ENCODE measurements at places on chromosomes 12 and 14. TPM values are rescaled to one million over a fixed set of nuclear protein-coding genes. Genes with fewer than 3 reads are reported as not detected.

DNA sequence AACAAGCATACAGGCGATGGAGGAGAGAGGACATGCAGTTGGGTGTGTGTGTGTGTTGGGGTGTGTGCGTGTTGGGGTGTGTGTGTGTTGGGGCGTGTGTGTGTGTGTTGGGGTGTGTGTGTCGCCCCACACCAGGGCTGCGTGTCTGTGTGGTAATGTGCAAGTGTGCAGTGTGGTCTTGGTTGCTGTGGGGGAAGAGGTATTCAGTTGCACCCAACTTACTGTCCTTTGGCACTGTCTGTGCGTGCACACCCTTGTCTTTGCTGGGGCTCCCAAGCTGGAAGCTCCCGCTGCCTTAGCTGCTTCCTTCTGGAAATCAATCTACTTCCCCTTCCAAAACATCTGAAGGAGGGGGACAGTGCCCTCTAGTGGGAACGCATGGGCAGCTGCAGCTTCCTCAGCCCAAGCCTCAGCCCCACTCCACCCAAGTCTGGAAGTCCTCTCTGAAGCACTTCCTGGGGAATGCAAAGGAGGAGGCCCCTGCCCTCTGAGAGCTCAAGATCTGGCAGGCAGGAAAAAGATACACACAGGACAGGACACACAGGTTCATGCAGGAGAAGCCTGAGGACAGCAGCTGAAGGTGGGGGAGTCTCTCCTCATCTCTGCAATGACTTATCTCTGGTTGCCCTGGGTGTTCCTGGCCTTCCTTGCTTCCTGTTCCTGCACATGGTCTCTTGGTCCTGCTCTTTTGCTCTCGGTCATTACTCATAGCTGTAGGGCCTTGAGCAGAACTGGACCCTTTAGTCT, 13.1 kb downstream of the ASIC1 start:
- DNase-seq: no peak

GRCh38 chr12:130523208-130523607, 185.5 kb downstream of the PIWIL1 start:
- no peak for DNase-seq

DNA sequence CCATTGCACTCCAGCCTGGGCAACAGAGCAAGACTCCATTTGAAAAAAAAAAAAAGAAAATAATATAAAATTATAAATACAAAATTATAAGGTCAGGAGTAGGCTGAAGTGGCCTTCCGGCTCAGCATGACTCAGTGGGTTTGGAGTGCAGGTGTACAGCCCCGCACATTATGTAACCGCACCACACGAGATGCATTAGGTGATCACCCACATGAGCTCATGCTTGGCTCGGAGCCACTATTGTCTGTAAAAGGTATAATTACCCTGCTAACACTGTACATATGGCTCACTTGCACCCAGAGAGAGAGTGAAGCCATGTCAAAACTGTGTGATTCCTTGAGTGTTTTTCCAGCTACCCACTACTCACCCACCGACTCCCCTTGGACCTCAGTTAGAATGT, 557.0 kb downstream of the SLC6A15 start:
- no peak for DNase-seq

The KRT82 gene
- total RNA-seq: not detected

The KLHL33 gene
- under 0.01 TPM for total RNA-seq

- DNase-seq: no peak
Measured at GRCh38 chr12:47993491-47993890, 10.8 kb downstream of the COL2A1 start.

The CCND2 gene
- 161 TPM for total RNA-seq

- DNase-seq: no peak
Measured at GRCh38 chr12:91870872-91871707, 274.6 kb downstream of the BTG1 start.

GRCh38 chr14:95533822-95534221, 1.0 kb upstream of the GLRX5 start:
- no peak for DNase-seq

The TMTC3 gene
- 28.1 TPM for total RNA-seq

GRCh38 chr12:14111230-14111865, 129.9 kb upstream of the GRIN2B start:
- DNase-seq: no peak

The GUCY2C gene
- total RNA-seq: under 0.01 TPM

DNA sequence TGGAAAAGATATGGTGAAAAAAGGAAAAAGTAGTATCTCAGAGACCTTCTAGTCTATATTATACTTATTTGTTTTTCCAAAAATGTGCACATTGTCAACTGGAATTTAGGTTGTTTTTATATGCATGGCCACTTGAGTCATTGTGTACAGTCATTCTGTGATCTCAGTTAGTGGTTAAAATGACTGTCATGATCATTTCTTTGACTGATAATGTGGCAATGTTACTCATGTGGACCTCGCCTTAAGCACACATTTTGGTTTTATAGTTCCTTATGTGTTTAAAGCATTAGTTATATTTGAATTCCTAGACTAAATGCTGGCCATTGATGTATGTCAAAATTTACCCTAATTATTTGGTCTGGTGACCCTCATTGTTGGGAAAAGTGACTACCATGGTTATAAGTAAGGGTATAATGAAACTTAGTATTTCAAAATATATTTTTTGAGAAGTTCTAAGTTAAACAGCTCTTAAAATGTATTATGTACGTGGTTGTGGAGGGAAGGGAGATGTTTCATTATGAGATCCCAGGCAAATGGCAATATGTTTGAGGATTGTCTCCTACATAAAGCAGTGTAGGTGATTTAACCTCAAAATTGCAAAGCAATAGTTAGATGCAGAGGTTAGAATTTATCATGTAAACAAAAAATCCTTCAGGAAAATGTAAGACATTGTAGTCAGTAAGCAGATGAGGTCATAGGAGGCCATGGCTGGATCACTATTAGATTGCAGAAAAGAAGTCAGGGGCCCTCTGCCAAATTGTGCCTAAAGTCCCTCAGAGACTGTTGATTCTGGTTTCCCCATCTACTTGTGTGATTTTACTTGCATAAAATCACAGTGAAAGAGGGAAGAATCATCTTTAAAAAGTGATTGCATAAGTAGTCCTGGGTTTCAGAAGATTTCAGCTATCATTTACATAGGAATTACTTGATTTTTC, 17.5 kb downstream of the PNMA1 start:
- no peak for DNase-seq

The ARHGEF40 gene
- 11.4 TPM for total RNA-seq

- DNase-seq: no peak
Measured at GRCh38 chr12:11655842-11656241, 6.4 kb downstream of the ETV6 start.

DNA sequence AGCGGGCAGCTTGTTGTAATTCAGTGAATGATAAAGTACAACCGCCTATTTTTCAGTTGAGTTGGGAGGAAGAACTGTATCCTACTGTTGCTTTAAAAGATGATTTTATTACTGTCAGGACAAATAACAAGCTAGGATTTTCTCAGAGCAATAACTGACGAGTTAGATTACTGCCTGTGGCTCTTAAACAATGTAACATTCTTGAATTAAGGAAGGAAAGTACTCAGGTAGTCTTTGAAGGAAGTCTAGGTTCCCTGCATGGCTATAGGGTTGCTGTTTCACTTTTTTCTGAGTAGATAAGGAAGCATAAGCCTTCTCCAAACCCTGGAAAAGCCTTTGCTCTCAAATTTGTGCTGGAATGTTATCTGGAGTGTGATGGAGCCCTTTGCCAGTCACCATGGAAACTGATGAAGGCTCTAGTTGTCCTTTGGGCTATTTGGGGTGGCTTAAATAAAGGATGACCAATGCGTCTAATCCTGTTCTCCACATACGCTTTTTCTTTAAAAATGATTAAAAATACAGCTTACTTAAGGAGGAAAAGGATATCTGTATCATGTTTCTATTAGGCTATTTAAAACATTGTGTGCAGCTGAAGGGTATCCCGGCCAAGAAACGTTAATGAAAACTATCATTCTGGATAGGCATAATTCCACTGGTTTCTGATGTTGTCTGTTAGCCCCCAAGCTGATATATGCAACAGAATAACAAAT, 17.7 kb downstream of the NUBPL start:
- no peak for DNase-seq

GRCh38 chr12:97250483-97250882, 212.1 kb upstream of the RMST start:
- no peak for DNase-seq

GRCh38 chr12:110933326-110933974, 13.1 kb upstream of the MYL2 start:
- DNase-seq: no peak

GRCh38 chr14:35252451-35252868, 39.7 kb upstream of the PSMA6 start:
- no peak for DNase-seq

GRCh38 chr14:77311217-77311616, 9.5 kb downstream of the POMT2 start:
- DNase-seq: no peak

DNA sequence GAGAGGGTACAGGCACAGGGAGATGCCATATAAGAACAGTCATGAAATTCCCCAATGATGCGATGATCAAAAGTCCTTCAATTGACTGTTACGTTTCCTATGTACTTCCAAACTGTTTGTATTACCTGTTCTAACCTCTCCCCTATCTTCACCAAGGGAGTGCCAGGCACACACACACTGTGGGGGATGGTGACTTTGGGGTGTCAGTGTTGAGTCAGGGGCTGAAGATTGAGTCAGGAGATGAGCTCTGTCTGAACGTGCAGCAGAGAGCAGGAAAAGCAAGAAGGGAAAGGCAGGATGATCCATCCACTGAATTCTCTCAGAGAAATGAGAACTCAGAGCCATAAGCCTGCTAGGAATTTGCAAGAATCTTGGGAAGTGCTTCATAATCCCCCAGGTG, 153.4 kb downstream of the EFCAB11 start:
- no peak for DNase-seq

DNA sequence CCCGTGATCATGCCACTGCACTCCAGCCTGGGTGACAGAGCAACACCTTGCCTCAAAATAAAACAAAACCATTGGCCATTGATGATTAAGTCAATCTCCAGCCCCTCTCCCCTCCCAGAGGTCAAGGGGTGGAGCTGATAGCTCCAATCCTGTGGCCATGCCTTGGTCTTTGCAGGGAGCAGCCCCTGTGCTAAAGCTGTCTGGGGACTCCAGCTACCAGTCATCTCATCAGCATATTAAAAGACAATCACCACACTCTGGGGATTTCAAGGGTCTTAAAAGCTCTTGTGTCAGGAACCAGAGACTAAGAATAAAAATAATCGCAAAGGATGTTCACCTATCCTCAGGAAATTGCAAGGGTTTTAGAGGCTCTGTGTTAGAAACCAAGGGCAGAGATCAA, 30.6 kb downstream of the HCAR2 start:
- no peak for DNase-seq

GRCh38 chr12:82638324-82638723, 48.4 kb upstream of the TMTC2 start:
- DNase-seq: no peak

DNA sequence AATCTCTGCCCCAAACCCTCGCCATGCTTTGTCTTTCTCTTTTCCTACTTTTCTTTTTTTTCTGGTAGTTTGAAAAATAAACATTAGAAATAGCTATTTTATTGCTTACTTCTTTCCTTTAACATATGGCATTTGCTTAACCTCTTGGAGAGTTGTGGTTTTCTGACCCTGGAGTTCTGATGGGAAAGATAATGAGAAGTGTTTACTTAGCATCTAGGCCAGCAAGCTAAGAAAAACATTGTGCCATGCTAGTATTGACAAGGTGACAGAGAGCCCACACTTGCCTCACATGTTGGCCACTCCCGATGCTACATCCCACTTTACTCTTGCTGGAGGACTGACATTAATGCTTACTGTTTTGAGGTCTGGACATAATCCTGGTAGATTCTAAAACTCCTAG, 886.2 kb downstream of the DIO2 start:
- DNase-seq: no peak

DNA sequence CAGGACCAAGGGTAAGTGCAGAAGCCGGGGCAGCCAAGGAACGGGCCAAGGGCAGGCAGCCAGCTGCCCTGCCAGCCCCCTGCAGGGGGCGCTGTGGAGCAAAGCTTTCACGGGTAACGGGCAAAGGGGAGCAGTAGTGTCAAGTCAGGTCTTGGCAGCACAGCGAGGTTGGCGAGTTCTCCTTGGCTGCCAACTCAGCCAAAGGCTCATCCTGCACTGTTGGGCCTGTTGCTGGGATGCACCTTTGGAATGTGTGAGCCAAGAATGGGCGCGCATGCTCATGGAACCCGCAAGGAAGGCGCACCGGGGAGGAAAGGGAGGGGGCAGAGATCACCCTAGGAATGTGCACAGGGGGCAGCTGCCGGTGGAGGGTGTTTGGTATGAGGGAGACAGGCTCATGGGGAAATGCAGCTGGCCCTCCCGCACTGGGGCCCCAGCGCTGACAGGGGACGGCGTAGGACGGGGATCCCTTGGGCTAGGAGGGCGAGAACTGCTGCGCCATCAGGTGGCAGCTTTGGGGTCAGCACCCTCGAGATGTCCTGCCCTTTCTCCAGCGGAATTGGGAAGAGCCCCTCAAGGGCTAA, 138.0 kb downstream of the ASCL4 start:
- no peak for DNase-seq

Data from frontal cortex (tissue), 4 donors.